AML-193 (cell line): ENCODE measurements at places on chromosomes 3 and 15.
A peak's percentile ranks its signal among the peaks of the same experiment; 100 is the strongest.

- DNase-seq = no peak
These were observed 2.8 kb upstream of the VGLL3 start for GRCh38 chr3:86993704-86994103.

- DNase-seq = no peak
These were observed 1016.6 kb upstream of the CADM2 start for GRCh38 chr3:83941990-83942745.

DNA sequence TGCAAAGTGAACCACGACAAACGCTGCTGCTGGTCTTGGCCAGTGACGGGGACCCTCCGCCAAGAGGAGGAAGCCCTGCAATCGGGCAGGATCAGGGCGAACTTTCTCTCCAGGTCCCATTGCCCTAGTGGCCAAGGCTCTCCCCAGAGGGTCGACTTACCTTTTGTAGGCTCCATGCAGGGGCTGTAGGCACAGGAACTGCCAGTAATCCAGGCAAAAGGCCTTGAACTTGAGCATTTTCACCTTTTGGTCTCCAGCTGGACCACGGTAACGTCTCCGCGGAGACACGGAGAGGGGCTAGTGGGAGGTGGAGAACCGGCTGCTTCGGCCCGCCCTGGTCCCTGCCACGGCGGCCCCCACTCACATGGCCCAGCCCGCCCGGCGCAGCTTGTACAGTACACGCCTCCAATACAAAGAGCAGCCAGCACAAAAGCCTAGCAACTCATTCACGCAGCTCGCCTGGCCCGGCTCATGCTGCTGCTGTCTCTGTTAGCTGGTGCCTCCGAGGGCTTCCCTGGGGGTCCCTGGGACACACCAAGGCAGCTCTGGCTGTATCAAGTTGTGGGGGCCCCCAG, 31.0 kb downstream of the IQSEC1 start:
- no peak for DNase-seq

DNA sequence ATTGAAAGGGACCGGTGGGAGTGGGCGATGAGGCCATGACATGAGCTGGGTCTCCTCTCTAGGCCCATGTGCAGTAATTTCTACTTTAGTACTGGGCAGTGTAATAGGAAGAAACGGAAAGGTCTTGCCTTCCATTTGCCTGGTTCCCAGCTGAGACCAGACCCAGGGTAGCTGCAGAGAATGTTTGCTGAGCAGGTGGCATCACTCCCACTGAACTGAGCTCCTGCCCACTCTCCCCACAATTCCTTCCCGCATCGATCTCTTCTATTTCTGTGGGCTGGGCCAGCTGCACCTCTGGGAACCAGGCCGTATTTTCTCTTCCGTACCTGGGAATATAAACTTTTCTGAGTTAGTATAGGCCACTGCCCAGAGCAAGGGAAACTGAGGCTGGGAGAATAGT, 15.8 kb downstream of the ESYT3 start:
- DNase-seq = no peak

DNA sequence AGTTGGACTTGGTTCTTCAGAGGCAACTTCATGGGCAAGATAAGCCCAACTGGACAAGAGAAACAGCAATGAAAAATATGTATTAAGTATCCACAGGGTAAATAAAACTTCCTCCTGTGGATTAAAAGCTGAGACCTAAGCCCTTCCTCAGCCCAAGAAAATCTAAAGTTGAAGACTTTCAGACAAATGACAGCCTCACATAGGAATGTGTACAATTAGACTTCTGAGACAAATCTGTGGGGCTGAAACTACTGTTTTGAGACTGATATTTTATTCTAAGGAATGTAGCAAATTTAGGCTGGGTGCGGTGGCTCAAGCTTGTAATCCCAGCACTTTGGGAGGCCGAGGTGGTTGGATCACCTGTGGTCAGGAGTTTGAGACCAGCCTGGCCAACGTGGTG, 74.2 kb upstream of the IL12A start:
- DNase-seq = no peak

- DNase-seq = peak; percentile 94
These were observed 6.5 kb upstream of the DNASE1L3 start for GRCh38 chr3:58217209-58217811.

GRCh38 chr3:73326396-73326795, 264.9 kb downstream of the EBLN2 start:
- no peak for DNase-seq

GRCh38 chr3:169966951-169967915, 626 bp downstream of the SEC62 start:
- peak; percentile 70 for DNase-seq

DNA sequence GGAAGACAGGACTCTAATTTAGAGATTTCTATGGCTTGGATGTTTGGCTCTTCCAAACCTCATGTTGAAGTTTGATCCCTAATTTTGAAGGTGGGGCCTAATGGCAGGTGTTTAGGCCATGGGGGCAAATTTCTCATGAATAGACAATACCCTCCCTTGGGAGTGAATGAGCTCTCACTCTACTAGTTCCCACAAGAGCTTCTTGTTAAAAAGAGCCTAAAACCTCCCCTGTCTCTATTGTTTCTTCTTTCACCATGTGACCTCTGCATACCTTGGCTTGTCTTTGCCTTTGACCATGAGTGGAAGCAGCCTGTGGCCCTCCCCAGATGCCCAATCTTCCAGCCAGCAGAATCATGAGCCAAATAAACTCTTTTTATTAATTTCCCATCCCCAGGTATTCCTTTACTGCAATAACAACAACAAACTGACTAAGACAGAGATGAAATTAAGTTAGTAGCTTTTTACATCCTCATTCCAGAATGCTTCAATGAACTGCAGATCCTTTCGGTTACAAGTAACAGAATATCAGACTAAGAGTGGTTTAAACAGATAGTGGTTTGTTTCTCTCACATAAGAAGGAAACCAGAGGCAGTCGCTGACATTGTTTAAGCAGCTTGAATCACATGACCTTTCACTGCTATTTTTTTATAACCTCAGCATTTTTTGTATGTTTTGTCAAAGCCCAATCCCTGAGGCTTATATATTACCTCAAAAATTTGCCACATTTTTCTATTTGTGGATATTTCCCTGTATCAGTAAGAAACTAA, 1013.3 kb upstream of the SEMA6D start:
- no peak for DNase-seq

GRCh38 chr15:48131324-48131723, 10.5 kb downstream of the SLC24A5 start:
- no peak for DNase-seq

GRCh38 chr15:95329362-95329761, 1001.1 kb upstream of the NR2F2 start:
- no peak for DNase-seq

- DNase-seq = no peak
These were observed 15.9 kb upstream of the STARD5 start for GRCh38 chr15:81339851-81340250.

- DNase-seq = peak; percentile 15
These were observed 3.1 kb upstream of the CFAP20DC start for GRCh38 chr3:59052803-59053411.

DNA sequence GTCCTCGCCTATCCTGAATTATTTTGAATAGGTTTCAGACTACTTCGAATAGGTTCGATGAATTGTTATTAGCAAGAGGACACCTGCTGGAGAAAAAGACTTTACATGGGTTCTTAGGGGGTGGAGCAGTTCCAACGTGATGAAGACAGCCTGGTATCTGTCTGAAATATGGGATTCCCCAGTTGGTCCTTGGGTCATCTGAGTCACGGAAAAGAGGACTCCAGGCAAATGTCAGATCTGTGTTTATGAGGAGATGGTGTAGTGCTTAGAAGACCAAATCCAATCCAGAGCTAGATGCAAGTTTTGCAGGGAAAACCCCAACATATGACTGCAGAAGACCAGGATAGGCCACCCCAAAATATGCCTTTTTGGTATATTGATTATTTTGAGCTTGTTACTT, 98.9 kb upstream of the IGSF10 start:
- DNase-seq = no peak

- DNase-seq = peak; percentile 71
These were observed 697 bp upstream of the TRIM69 start for GRCh38 chr15:44735482-44736180.

- DNase-seq = no peak
These were observed 307.9 kb upstream of the RBMS3 start for GRCh38 chr3:28972921-28973320.

DNA sequence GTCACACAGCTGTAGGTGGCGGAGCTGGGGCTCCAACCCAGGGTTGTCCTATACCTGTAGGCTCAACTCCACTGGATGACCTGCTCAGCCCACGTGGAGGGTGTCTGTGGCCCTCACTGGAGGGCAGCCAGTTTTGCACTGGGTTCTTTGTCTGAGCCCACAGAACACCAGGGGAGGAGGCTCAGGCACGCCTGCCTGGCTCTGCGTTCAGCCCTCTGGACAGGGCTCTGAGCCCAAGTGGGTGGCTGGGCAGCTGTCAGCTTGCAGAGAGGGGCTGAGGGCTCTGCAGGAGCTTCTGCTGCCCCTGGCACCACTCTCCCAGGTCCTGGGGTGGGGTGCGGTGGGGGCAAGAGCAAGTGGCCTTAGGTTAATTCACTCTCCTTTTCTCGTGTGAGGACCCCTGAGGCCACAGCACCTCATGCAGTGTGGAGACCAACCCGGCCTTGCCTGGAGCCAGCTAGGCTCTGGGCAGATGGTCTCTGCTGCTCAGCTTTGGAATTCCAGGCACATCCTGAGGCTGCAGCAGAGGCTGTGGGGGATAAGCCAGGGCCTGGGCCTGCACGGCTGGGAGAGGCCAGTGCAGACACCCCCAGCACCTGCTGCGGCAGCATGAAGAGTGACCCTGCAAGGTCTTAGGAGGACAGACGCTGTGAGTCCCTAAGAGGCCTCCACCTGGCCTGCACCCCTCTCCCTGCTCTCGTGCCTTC, 23.5 kb downstream of the DUSP7 start:
- DNase-seq = no peak

- DNase-seq = no peak
These were observed 172.0 kb upstream of the LRRFIP2 start for GRCh38 chr3:37346227-37347005.

DNA sequence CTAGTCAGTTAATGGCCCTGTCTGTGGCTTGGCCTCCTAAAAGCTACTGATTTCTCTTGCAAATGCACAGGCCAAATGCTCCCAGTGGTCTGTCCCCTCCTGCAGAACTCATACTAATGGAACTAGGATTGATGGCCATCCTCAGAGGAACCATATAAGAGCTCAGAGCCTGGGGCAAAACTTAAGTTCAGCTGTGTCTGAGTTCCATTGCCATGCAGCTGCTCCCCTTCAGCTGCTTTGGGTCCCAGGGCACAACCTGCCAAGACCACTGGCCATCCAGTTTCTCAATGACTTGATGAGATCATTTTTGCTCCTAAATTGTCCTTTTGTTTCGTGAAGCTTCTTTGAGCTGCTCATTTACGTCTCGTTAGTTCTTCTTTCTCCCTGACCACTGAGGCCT, 529.5 kb upstream of the TBL1XR1 start:
- no peak for DNase-seq
